ENCODE measurements at places on chromosomes 7 and 10.

GRCh38 chr7:128104108-128104742, 73.0 kb upstream of the LRRC4 start:
- DNase-seq, result no peak

DNA sequence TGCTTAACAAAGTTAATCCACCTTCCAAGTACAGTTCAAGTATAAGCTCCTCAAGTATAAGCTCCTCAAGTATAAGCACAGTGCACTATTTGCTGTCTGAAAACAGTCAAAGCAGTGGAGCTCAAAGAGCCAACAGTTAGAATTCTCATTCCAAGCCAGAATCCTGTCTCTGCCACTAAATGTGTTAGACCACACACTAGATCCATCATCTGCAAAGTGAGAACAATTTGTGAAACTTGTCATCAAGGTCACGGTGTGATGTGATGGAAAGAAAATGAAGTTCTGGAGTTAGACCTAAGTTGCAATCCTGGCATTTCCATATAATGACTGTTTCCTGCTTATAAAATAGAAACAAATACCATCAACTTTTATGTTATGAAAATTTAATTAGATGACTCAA, 602.5 kb downstream of the TNS3 start:
- no peak for DNase-seq

GRCh38 chr7:73719806-73720169, 319 bp upstream of the STX1A start:
- no peak for DNase-seq

GRCh38 chr10:81251457-81252115, 623.4 kb upstream of the NRG3 start:
- DNase-seq, result no peak

DNA sequence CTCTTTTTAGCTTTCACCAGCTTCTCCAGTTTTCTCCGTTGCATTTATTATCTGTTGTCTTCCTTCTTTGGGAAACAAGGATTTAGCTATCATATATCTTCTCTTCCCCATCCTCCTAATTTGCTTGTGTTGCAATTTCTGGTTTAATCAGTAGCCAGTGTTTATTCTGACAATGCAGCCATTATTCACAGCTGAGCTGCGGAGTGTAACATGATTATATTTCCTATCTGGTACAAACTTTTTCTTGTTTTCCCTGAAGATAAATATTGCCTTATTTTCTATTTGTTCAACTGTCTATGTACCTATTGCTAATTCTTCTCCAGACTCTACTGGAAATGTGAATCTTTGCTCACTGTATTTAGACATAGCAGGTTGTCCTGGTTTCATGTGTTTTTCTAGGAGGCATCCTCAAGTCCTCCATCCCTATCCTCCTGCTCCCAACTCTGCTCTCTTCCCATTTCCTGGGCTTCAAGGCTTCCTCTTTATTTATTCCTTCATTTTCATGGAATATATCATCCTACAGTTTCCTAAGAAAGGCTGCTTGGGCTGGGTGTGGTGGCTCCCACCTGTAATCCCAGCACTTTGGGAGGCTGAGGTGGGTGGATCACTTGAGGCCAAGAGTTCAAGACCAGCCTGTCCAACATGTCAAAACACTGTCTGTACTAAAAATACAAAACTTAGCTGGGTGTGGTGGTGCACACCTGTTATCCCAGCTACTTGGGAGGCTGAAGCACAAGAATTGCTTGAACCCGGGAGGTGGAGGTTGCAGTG, 72.4 kb upstream of the KDM7A start:
- no peak for DNase-seq

GRCh38 chr10:72328829-72329204, 25.9 kb downstream of the DNAJB12 start:
- no peak for DNase-seq

DNA sequence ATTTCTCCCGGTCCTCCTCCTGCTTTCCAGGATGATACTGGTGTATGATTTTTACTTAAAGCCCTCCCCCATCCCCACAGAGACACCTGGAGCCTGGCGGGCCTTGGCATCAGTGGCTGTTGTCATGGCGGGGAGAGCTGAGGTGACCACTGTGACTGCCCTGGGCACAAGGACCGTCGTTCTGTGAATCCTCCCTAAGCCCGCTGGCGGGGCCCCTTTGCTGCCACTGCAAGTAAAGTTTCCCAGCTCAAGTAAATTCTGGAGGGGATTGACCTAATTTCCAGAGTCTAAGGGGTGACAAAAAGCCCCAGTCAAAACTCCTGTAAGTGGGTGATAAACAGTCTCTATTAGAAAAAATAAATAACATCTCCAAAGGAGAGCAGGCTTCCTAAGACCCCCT, 393.2 kb upstream of the PODXL start:
- no peak for DNase-seq

DNA sequence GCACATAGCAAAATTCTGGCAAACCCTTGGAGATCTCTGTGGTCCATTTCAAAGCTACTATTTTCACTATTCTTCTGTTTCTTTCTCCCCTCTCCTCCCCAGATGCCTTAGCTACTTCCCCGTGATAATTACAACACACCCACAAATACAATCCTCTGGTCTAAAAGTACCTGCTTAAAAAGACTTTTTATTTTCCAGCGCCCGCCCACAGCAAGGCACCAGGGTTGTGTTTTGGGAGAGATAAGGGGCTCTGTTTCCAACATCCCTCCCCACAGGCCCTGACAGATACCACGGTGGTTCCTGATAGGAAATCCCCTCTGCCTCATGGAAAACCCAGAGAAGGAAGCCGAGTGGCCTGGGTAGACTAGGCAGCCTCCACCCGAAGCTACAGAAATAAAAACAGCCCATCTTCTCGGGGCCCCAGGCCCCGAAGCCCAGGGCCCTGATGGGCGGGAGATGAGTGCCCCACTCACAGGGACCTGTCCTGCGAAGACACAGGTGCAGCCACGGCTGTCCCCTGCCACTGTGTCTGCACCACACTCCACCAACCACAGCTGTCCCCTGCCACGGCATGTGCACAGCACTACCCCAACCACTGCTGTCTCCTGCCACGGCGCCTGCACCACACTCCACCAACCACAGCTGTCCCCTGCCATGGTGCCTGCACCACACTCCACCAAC, 19.7 kb downstream of the CALML5 start:
- no peak for DNase-seq

DNA sequence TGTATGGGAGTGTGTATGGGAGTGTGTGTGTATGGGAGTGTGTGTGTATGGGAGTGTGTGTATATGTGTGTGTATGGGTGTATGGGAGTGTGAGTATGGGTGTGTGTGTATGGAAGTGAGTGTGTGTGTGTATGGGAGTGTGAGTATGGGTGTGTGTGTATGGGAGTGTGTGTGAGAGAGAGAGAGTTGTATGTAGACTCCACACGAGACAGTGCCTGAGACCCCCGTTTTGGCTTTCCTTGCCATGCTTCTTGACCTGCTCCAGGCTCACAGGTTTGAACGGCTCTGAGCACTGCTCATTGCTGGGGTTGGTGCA, 49.7 kb downstream of the COL17A1 start:
- no peak for DNase-seq

- DNase-seq, result no peak
These were observed 102.5 kb downstream of the ARID5B start for GRCh38 chr10:62004042-62004441.

GRCh38 chr10:60732807-60733516, 45.3 kb upstream of the CDK1 start:
- peak; percentile 14 for DNase-seq

DNA sequence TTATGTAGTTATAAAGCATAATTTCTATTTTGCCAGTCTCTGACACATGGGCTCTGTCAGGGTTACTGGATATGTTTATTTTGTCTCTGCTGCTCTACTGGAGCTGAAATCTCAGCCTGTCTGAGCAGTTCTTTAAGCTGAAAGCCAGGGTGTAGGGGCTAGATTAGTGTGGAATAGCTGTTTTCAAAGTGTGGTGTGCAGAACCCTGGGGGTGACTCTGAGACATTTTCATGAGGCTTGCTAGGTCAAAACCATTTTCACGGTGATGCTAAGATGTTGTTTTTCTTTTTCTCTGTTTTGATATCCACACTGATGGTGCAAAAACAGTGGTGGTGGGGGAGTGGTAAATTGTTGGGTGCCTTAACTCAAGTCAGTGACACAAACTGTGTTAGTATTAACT, 45.5 kb downstream of the CREM start:
- DNase-seq, result no peak

- DNase-seq, result no peak
These were observed 50.5 kb upstream of the MRLN start for GRCh38 chr10:59803714-59804113.

DNA sequence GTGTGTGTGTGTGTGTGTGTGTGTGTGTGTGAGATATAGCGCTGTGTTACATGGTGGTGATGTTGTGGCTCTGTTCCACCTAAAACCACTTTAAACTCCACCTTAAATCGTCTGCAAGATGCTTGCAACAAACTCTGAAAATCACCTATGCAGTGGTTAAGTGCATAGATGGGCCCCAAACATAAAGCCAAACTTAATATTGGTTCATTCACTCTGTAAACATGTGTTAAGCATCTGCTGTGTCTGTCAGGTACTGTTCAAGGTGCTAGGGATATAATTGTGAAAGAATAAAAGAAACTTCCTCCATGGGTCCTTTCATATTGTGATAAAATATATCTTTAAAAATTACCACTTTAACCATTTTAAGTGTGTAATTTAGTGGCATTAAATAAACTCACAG, 645.4 kb upstream of the SORCS1 start:
- no peak for DNase-seq

- DNase-seq, result no peak
These were observed 208.7 kb downstream of the PAXIP1 start for GRCh38 chr7:154794147-154794780.

GRCh38 chr7:1939434-1940401, 269.6 kb downstream of the ELFN1 start:
- DNase-seq, result no peak

DNA sequence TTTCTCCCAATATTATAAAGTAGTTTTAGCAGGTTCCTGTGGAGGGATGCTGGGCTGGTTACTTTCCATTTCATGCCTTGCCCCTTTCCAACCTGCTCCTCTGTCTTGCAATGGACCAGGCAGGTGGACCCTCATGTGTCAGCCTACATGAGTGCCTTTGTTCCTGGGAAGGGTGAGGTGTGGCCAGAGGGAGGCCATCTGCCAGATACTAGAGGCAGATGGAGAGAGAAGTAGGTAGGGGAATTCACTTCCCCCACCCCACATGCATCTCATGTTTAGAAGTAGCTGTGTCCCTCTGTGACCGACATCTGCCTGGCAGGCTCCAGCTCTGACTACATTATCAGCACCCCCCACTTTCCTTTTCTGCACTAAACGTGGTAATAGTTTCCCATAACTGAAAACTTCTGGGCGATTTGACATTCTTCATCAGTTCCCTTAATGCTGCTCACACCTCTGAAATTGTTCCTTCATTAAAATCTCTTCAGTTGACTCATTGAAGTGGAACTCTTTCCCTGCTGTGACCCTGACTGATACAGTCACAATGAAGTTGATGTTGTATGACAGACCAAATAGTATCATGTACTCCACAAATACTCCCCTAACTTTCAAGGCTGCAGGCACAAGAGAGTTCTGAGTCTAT, 396.3 kb upstream of the FZD8 start:
- DNase-seq, result no peak

DNA sequence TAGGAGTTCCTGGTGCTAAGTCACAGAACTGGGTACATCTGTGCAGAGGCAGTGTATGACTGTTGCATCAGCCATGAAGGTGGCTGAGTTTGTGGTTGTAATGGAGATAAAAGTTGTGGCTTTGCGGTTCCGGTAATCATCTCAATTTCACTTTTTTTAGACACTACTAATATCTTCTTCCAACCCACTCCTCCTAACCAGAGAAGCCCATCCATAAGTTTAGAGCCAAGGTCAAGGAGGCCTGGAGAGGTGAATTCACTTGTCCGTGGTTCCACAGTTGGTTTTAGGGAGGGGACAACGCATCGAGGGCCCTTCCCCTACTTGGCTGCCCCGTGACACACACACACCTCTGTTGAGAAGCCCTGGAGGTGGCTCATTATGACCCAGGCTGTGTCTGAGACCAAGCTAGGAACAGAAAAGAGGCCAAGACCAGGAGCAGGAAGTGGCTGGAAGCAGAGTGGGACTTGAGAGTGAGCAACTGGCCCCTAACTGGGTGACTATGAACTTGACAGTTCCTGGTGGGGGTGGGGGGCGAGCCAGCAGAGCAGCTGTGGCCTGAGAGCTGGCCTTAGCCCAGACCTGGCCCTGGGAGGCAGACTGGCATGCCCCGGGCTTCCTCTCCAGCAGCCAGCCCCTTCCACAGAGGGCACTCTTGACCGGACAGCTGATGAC, 66.8 kb upstream of the COL13A1 start:
- DNase-seq, result no peak

DNA sequence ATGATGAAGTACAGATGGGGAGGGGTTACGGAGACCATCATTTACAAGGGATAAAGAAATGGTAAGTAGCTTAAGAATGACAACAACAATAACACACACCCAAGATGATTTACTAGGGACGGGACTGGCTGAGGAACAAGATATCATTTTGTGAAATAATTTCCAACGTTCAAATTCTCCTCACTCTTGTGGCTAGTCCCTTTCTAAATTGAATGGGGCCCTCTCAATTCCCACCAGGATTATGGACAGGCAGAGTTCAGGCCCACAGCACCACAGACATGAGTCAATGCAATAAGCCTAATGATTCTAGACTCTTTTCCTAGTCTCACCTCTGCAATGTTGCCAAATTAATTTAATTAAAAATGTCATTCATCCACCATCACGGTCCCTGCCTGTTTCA, 448.1 kb downstream of the KCNMA1 start:
- no peak for DNase-seq

DNA sequence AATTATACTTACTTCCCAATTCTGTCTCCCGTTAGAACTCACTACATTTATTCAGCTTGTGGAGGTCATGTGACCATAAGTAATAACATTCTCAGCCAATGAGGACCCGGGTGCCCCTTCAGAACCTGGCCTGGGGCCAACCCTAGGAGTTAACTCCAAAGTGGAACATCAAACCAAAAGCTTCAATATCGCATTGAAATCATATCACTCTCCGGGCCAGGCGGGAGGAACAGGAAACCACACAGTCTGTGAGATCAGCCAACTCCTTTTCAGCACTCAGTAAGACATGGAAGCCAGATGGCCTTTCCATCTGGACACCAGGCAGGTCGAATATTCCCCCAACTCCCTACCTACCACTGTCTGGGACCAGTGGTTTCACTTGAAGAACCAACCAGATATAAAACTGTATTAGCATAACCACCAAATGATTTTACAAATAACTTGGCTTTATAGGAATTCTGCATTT, 5.5 kb downstream of the CREB3L2 start:
- DNase-seq, result no peak

- DNase-seq, result no peak
These were observed 50.5 kb downstream of the TMEM209 start for GRCh38 chr7:130154501-130155317.

GRCh38 chr10:45220931-45221330, 94.5 kb downstream of the OR13A1 start:
- DNase-seq, result no peak

Measured in activated CD4-positive, alpha-beta T cell treated with anti-CD3 and anti-CD28 coated beads, Interleukin-2, amount 50 U/mL, for 24 hours (primary cell).